T-helper 17 cell (primary cell): ENCODE measurements at places on chromosomes 12 and 14.

- no peak for DNase-seq
Observed at GRCh38 chr12:94174576-94174975, 26.2 kb downstream of the PLXNC1 start.

- no peak for DNase-seq
Observed at GRCh38 chr12:108060903-108061302, 68.2 kb upstream of the WSCD2 start.

GRCh38 chr12:40701756-40702155 lies 9.5 kb downstream of the CNTN1 start:
- DNase-seq = no peak

DNA sequence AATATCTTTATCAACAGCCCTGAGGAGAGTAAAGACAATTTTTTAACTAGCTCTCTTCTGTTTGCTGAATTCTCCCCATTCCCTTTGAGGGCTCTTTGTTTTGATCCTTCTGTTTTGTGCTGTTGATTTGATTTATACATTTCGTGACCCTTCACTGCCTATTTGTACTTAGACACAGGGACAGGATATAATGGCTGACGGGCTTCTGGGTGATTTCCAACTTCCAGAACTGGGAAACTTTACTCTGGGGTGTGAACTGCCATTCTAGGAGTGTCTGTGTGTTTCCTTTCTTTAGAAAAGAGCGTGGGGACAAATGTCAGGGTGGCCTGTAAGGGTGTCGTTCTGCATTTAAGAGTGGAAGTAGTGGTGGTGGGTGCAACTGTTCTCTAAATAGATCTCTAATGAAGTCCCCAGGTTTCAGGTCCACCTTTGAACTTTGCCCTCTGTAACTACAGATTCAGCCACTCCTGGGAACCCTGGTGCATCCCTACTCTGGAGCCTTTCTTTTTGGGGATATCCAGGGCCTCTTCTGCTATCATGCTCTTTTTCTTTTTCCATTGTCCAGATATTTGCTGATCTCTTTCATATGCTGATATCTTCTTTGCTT lies 22.3 kb upstream of the SSPN start:
- DNase-seq = no peak

DNA sequence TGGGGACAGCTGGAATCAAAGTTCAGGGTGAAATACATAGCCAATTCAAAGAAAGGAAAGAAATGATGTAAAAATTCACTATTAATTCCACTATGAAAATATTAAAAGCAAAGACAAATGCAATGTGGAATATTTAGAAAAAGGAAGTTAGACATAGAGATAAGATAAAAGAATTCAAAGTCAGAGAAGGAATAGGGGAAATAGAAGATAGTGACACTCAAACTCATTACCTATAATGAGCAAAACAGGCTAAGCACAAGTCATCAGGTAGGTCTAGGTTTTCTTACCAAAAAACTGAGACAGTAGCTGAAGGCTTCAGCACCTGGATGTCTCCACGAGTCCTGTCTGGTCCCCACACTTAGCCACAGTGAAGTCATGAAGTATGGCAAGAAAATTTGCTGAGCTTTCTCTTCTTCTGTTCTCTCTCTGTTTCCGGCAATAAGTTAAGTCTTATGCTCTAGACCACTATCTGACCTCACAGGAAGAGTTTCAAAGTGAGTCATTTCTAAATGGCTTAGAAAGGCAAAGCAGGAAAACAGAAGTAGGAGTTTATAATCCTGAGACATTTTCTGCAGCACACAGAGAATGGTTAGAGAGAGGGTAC lies at the start of gene C3AR1:
TSS of gene C3AR1 (minus strand) at position 369 of the 604 bp plus-strand sequence. CDS start 6,174 bp downstream, outside the sequence.
- DNase-seq = peak; percentile 39

DNA sequence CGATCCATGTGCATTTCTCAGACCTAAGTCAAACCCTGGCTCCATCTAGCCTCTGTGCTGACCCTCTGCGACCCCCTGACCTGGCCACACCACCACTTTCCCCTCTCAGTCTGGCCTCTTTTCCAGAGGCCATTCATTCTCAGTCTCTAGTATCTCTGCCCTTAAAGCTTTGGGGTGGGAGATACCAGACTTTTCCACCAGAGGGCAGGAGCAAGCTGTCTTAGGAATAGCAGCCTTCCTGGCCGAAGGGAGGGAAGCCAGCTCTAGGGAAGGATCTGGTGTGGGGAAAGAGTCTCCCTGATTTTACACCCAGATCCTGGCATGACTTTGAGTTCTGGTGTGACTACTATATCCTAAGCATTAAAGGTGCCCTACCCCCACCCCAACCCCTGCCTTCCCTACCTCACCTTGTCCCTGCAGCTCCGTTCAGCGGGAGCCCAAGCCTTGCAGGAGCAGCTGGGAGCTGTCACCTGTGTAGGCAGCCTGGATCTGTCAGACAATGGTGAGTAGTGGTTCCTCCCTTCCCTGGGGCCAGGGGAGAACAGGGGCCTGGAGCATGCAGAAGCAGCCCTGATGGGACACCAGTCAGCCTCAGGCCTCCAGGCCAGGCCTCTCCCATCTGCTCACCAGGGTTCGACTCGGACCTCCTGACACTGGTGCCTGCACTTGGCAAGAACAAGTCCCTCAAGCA lies 6.6 kb downstream of the CARMIL3 start:
- peak; percentile 38 for DNase-seq

DNA sequence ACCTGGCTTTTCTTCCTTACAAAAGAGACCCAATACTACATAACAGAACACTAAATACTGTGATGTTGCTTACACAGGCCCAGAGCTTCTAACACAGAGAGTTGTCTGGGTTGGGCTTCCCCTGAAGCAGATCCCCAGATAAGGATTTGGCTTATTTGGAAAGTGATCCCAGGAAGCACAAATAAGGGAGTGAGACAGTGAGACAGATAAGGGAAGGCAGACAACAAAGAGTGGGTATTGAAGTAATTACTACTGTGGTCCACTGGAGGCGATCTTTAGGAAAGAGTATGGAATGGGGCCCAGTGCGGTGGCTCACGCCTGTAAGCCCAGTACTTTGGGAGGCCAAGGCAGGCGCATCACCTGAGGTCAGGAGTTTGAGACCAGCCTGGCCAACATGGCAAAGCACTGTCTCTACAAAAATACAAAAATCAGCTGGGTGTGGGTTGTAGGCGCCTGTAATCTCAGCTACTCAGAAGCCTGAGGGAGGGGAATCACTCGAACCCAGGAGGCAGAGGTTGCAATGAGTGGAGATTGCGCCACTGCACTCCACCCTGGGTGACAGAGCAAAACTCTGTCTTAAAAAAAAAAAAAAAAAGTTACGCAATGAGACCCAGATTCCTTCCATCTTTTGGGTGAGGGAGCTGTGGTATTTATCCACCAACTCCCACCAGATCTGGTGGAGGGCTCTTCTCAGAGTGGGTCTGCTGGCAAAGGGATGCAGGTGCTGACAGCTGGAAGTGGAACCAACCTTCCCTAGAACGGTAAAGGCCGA lies 10.2 kb upstream of the C12orf43 start:
- DNase-seq = no peak

DNA sequence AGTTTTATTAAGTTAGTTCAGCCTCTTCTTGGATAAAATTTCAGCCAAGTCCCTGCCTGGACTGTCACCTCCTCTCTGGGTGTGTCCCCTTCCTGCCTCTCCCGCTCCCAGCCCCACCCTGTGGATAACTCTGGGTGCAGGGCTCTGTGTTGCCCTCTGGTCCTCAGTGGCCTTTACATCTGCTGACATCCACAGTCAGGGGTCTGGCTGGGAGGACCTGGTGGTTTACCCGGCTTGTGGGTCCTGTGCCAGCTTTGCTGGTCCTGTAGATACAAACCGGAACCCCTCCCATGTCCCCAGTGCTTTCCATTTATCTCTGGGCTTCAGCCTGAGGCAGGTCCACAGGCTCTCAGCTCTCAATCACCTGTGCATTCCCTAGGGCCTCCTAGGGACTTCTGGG lies 28.9 kb upstream of the PLEKHG3 start:
- DNase-seq = no peak
